ENCODE measurements at places on chromosomes 7 and 10.

GRCh38 chr7:26619348-26619984 lies 244.9 kb downstream of the SKAP2 start:
- no peak for DNase-seq

DNA sequence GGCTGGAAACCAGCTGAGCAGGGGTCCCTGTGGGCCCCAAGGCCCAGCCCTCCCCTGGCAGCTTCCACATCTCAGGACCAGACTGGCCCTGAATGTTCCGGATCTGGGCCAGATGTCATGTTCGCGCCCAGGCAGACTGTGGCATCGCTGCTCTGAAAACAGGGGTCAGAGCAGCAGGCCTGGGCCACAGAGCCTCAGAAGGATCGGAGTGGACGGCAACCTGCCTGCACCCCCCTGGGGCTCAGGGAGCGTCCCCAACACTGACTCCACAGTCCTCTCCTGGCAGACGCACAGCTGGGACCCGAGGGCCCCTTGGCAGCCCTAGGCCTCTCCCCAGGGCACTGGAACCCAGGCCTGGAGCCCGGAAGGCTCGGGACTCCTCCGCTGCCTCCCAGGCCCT lies 91.3 kb upstream of the DNAAF5 start:
- DNase-seq: no peak

- no peak for DNase-seq
Observed at GRCh38 chr10:3057946-3058345, 9.4 kb upstream of the PFKP start.

DNA sequence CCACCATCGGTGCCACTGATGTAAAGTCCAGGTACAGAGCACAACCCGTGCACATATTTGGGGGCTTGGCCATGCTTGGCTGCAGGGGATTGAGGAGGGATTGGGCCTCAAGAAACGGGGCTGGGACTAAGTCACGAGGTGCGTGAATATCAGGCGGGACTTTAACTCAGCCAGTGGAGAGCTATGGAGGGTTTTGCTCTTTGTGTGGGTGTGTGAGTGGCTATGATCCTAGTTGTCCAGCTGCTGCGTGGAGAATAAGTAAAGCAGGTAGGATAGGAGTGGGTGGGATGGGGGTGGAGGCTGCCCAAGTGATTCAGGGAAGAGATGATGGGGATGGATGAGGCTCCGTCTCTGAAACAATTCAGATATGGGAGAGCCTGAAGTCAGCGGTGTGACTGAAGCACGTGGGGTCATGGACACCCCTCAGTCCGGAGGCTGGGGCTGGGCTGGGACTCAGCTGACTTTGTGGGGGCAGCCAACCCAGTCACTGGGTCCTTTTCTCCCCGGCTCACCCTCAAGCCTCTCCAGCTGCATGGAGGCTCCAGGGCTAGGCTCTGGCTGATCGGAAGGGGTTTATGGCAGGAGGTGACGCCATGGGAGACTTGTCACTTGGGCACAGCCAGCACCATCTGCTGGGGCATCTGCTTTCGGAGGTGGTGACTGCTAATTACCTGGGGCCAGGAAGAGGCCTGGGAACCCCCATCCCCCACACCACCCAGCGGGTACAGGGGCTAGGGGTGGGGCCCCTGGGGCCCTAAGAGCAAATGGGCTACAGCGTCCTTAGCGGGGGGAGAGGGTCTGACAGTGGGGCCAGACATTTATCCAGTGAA lies 1.7 kb upstream of the LFNG start:
- DNase-seq: no peak

GRCh38 chr7:158415316-158415715 lies 172.3 kb downstream of the PTPRN2 start:
- no peak for DNase-seq
